Activated effector memory CD4-positive, alpha-beta T cell treated with anti-CD3 and anti-CD28 coated beads, Interleukin-2, amount 50 U/mL, for 16 hours (primary cell): ENCODE measurements at places on chromosomes 5 and 9.

GRCh38 chr9:6896562-6896961 is 138.8 kb downstream of the KDM4C start:
- no peak for DNase-seq

DNA sequence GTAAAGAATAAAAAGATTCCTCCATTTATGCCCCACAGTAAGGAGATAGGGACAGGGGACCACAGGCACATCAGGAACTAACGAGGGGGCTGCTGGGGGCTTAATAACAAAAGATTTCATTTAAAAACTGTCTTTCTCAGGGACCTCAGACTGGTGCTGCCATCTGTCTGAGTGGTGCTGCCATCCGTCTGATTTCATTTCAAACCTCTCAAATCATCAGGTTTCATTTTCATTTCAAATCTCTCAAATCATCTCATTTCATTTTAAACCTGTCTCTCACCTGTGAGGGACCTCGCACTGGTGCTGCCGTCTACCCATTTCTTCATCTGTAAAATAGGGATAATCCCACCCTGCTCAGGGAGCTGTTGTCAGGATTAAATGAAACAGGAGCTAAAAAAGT is 45.9 kb downstream of the ADRA1B start:
- no peak for DNase-seq

GRCh38 chr5:112738191-112738560 is 491 bp downstream of the APC start:
- DNase-seq = no peak

GRCh38 chr5:150175536-150175935 is 9.0 kb downstream of the CDX1 start:
- DNase-seq = no peak

DNA sequence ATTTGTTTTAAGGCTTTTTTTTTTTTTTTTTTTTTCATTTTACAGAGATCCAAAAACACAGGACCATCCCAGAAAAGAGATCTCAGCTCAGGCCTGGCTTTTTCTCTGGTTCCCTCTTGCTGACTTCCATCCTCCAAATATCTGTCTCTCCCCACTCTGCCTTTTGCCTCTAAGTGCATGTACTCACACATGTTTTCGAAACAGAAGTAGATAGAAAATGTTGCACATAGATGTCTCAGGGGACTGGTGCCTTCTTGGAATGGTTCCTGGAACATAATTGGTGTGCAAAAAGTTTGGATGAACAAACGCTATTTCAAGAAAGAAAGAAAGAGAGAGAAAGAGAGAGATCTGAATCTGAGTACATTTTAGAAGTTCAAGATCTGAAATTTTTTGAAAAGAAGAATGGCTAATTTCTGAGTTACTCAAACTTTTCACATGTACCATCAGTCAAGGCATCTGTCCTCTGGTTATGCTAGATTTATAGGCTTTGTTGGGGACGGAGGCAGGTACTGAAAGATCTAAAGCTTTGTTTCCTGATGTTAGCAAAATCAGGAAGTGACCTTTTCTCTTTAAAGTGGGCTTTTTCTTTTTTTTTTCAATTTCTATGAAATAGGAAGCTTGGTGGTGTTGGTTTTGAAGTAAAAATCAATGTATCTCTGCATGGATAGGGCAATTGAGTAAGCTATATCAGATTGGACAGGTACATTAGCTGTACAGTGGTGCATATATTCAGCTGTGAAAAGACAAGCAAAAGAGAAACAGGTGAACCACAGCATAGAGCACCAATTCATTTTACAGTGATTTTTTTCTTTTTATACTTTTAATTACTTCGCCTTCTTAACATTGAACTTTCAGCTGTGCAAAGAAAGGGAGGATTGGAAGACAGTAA is 8.5 kb upstream of the TNFSF8 start:
- no peak for DNase-seq

DNA sequence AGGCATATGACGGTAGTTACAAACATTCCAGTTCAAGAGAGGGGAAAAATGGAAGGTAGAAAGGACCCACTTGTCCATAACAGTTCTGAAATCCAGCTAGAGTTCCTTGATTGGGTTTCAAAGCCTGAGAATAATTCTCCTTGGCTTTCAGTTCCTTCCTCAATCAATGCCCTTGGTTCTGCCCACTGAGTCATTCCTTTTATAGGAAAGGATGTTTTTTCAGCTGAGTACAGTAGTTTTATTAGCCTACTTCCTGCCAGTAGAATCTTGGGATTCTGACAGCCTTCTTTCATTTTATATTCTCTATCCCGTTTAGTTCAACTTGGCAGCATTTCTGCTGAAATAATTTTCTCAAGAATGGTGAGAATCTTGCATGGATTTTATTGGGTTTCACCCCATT is 386.9 kb upstream of the SMC2 start:
- no peak for DNase-seq

DNA sequence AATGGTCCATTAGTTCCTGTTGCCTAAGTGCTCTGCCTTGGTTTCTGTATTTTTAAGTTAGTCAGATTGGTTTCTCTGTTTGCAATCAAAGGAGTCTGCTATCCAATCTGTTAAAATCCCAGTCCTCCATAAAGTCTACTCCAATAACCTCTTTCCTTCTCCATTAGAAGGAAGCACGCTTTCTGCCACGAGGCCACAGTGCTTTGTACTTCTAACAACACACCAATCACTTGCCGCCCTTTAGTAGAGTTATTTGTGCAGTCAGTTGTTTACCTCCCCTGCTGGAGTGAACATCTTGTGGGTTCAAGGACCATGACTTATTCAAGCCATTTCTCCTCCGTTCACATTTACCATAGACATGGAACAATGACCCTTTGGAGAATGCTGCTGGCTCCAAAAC is 69.0 kb downstream of the GLRA1 start:
- no peak for DNase-seq

DNA sequence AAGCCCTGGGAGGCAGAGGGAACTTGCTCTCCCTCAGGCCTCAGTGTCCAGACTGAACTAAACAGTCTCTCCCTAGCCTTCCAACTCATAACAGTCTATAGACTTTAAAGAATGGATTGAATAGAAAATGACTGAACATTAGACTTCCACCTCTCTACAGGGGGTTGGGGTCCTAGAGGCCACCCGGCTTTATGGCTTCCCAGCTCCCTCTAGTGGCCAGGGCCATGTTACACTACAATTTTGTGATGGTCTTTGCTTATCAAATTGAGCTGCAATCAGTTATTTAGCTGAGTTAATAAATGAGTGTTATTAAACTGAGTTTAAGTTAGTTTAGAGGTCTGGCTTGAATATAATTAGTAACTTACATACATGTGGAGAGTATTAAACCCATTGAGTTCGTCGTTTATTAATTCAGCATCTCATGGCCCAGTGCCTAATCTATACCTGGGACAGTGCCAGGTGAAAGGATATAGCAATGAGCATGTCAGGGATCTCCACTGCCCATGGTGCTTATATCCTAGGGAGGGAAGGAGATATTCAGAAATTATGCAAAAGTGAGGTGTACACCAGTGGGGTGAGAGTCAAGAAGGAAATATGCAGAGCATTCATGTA is 105.2 kb downstream of the SH3TC2 start:
- peak; percentile 74 for DNase-seq

DNA sequence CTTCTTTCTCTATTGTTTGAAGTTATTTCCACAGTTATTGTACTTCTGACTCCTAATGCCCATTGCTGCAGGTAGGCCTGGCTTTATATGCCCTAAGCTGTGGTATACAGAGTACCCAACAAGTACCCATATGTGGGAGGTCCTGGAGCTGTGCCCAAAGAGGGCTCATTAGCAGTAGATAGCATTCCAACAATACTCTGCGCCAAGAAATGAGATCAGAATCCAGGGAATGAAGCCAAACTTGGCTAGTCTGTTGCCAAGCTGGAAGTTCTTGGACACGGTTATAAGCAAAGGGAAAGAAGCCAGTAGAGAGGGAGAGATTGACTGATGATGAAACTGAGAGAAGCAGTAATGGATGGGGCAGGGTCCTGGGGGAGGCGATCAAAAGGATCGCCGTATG is 29.7 kb upstream of the FAM169A start:
- no peak for DNase-seq

GRCh38 chr5:125484272-125484741 is 737.9 kb upstream of the ZNF608 start:
- DNase-seq = no peak

DNA sequence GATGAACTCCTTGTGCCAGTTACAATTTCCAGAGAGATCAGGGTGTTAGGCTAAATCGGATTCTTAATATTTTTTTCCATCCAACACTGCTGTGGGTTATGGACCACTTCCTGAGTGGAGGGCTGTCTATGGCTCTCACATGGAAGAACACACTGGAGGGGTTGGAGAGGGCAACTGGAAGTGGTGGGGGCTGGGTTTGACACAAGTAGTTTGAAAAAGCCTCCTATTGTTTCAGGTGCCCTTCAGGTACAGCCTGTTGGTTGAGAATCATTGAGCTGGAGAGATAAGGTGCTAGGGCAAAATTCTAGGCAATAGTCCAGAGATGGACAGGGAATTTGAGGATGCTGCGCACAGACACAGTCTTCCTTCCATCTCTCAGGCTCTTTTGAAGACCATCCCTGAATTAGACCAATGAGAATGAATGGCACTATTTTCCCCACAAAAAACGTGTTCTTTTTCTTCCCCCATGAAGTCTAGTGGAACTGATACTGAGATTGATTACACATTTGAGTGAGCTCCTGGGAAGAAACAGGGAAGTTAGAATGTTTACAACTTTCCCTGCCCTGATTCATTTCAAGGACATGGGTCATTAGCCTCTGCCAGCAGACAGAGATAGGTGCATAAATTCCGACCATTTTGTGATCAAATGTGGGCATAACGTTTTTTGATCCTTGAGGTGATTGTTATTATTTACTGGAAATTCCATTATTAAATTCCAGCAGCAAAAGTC is 87.7 kb downstream of the ACER2 start:
- DNase-seq = no peak

- DNase-seq = no peak
Measured at GRCh38 chr9:108551030-108551841, 304.6 kb downstream of the ACTL7B start.

DNA sequence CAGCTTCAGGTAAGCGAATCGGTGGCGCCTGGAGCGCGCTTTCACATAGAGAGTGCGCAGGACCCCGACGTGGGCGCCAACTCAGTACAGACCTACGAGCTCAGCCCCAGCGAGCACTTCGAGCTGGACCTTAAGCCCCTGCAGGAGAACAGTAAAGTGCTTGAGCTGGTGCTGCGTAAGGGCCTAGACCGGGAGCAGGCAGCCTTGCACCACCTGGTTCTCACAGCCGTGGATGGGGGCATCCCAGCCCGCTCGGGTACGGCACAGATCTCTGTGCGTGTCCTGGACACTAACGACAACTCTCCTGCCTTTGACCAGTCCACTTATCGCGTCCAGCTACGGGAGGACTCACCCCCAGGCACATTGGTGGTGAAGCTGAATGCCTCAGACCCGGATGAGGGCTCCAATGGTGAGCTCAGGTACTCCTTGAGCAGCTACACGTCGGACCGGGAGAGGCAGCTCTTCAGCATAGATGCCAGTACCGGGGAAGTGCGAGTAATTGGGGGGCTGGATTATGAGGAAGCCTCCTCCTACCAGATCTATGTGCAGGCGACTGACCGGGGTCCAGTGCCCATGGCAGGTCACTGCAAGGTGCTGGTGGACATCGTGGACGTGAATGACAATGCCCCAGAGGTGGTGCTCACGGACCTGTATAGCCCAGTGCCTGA is 1.1 kb downstream of the PCDHAC2 start:
- DNase-seq = no peak

DNA sequence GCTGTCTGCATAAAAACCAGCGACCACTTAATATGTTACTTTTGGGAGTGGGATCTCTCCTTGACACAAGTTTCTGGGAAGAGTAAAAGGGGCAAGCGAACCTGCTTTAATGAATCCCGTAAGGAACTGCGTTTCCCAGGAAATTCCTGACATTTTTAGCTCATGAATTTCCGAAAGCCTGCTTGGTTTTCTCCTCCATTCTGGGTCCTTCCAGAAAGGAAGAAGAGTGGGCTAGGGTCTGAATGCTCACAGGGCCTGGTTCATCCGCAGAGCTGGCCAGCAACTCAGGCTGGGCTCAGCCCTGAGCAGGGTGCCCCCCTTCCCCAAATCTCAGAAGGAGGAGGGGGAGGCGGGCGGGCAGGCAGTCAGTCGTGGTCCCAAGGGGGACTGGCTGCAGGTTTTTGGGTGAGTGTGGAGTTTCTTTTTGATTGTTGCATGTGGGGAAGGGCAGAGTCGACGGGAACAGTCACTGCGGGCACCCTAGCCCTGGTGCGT is 1.2 kb upstream of the PURA start:
- no peak for DNase-seq

DNA sequence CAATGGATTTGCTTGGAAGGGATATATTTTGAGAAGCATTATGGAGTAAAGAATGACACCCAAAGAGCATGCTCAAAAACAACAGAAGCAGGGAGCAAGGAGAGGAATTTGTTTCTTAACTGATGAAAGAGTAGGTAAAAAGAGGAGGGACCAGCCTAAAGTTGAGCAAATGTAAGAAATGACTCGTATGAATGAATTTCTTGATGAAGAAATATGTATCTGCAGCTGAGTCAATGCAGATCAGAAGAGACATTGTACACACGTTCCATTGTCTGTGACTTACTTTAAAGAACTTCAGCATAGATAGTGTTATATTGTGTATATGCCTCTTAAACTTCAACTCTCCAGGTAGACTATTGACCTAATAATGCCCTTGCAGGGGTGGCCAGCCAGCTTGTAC is 112.7 kb upstream of the NREP start:
- no peak for DNase-seq

DNA sequence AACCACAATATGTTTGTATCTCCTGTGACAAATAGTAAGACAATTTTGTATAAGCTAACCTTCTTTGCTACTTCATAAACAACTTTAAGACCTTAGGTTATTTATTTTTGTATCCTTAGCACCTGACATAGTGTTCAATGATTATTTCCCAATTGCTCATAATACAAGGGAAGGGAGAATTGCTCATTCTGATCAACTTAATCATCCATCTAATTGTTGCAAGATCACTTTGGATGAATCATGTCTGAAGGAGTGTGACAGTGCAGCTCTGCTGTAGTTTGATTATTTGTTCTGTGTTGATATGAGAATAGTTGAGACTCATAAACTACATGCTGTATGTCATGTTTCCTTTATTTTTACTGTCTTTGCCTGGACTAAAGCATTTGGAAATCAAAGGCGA is 721.3 kb upstream of the SEMA6A start:
- no peak for DNase-seq

- DNase-seq = no peak
Measured at GRCh38 chr5:6443326-6443725, 5.3 kb upstream of the UBE2QL1 start.

DNA sequence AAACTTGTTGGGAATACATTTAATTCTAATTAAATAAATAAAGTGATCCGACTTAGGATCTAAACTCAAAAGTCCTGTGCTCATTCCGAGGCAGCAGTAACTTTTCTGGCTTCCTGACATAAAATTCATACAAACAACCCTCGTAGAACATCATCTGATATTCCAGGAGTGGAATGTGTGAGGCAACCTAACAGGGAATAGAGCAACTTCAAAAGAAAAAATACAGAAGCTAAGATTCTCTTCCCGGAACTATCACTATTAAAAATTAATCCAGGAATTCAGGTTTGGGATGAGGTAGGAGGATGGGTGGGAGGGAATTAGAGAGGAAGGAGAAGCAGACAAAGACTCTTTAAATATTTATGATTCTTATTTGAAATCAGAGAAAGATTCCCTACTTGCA is 32.9 kb upstream of the TRIO start:
- no peak for DNase-seq
